Activated CD4-positive, alpha-beta T cell treated with anti-CD3 and anti-CD28 coated beads, Interleukin-2, amount 10 ng/mL, durations not matched to agents 7 days and 5 days (primary cell): ENCODE measurements at places on chromosomes 2 and 18. TPM values are rescaled to one million over a fixed set of nuclear protein-coding genes. Genes with fewer than 3 reads are reported as not detected.
A peak's percentile ranks its signal among the peaks of the same experiment; 100 is the strongest.

DNA sequence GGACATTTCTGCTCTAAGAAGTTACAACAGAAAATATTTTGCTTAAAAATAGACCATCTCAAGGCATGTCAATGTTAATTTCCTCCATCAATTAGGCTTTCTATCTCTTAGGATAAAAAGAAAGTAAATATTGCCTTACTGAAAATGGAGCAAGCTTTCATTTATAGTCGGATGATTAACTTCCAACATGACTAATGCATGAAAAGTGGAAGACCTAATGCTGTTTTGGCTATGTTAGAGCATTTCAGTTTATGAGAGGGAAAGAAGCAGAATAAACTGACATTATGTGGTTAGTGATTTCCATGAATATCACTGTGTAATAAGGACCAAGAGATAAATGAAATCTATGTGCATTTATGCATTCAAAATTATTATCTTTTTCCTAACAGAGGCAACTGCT, 475.2 kb upstream of the UBE2E3 start:
- H3K27ac ChIP-seq, result no peak overlapping the region
- no peak for DNase-seq
- H3K4me1 ChIP-seq, result no peaks in the 10 kb centered on the region
- H3K36me3 ChIP-seq, result no peaks in the 10 kb centered on the region

GRCh38 chr2:46435796-46436360, 43.5 kb upstream of the TMEM247 start:
- H3K27ac ChIP-seq, result no peak overlapping the region
- peaks cover 3% of the 10 kb centered on the region for H3K27me3 ChIP-seq
- DNase-seq, result no peak
- H3K36me3 ChIP-seq, result no peaks in the 10 kb centered on the region

Gene GATA6
- total RNA-seq, result not detected

Gene MARCHF7
- total RNA-seq, result 75.7 TPM

Gene IL1RL2
- not detected for total RNA-seq

Gene VIT
- total RNA-seq, result not detected

DNA sequence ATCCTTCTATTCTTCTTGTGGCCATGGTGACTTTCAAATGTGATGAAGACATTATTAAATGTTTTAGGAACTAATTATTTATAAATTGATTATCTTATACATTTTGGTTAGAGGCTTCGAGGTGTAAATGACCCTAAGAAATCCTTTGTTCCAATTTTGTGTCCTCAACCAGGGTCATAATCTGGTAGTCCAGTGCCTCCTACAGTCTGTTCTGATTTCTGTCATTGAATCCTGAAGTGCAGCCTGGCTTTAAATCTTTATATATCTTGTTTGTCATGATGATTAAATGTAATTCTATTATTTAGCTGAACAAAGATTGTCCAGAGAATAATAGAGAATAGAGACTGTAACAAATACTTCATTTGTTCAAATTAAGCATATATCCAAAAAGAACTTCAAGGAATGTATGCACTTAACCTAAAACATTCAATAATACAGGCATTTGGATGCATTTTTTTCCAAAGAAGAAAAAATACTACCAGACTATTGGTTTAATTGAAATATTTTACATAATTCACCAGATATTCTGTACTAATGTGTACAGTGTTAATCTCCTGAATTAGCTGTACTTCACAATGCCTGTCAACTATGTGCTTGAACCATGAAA, 89.8 kb downstream of the PRPF40A start:
- peaks cover 3% of the 10 kb centered on the region for H3K27me3 ChIP-seq
- no peak for DNase-seq
- no peak overlapping the region for H3K4me3 ChIP-seq
- H3K36me3 ChIP-seq, result no peaks in the 10 kb centered on the region
- no peak overlapping the region for H3K27ac ChIP-seq

DNA sequence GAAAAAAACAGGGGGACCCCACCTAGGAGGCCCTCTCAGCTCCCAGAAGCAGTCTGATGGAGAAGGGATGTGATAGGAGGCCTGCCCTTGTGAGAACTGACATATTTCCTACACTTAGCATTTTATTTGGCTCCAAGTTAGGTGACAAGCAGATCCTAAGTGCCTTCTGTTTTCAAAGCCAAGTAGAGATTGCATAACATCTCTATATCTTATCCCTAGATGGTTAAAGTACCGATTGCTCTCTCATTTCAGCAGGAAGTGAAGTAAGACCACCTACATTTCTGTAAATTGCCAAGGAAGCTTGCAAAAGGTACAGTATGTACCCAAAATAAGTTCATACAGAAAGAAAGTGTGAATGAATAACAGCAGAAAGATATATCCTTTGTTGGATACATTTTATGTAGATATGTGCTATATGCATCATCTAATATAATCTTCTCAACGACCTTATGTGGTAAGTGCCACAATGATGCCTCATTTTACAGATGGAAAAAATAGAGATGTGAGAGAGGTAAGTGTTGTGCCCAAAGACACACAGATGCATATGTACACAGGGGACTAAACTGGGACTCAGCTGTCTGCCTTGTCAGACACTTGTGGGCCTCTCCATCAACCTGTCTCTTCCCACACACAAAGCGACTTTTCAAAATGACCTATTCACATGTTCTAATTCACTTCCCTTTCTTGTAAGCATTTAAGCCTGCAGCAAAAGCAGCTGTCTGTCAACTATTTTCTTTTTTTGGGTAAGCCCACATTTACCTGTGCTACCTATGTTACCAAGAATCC, 38.9 kb downstream of the DHRS9 start:
- H3K27ac ChIP-seq, result peak overlapping the region; percentile 81
- H3K4me1 ChIP-seq, result peaks cover 56% of the 10 kb centered on the region
- peaks cover 8% of the 10 kb centered on the region for H3K36me3 ChIP-seq

Gene HTRA2
- 41.6 TPM for total RNA-seq

DNA sequence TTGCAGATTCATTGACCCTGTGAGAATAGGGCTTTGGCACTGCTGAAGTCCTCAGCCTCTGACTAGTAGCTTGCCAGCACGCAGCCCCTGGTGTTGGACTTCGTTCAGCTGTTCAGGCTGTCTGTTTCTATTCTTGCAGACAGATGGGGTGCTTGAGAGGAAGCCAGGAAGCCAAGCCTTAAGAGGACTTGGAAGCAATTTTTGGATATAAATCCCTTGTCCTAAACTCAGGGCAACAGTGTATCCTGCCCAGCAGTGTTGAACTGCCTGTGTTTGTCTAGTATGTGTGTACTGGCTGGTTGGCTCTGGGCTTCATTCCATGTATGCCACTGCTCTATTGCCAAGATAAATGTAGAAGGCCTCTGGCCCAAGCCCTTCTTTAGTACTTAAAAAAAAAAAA, 108.6 kb downstream of the COMMD1 start:
- H3K27me3 ChIP-seq, result no peaks in the 10 kb centered on the region
- no peak overlapping the region for H3K4me3 ChIP-seq
- no peaks in the 10 kb centered on the region for H3K36me3 ChIP-seq
- no peak overlapping the region for H3K27ac ChIP-seq
- peaks cover 4% of the 10 kb centered on the region for H3K4me1 ChIP-seq

DNA sequence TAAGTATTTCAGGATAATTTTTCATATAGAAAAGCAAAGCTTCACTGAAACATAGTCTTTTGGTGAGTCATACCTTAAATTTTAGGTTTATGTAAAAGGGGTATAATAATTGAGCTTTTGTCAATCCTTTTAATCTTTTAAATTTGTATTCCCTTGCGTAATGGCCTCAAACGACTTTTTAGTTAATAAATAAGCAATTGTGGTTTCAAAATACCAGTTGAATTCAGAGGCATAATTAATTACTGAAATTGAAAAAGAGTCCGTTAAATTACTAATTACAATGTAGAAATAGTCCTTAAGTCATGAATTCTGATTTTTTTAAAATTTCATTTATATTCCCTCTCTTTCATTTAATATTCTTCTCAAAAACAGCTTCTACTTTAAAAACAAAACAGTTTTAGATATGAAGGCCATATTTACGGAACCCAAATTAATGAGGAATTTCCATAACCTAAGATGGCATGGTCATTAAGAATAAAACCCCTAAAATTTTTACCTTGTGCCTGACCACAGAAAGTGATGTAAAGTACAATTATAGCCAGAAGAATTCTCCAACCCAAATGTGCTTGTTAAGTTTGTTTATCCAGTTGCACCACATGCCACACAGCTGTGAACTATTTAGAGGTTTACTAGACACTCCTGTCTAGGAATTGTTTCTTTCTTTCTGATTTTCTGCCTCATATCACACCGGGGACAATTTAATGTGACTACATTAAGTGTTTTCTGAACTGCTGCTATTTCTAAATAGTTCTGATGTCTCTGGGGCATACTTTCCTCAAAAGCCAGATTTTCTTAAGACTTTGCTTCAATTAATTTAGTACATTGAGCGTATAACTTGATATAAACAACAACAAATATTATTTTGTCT, 60.7 kb upstream of the ITGA4 start:
- peaks cover 30% of the 10 kb centered on the region for H3K4me1 ChIP-seq
- H3K4me3 ChIP-seq, result no peak overlapping the region
- no peaks in the 10 kb centered on the region for H3K27me3 ChIP-seq
- no peak for DNase-seq

DNA sequence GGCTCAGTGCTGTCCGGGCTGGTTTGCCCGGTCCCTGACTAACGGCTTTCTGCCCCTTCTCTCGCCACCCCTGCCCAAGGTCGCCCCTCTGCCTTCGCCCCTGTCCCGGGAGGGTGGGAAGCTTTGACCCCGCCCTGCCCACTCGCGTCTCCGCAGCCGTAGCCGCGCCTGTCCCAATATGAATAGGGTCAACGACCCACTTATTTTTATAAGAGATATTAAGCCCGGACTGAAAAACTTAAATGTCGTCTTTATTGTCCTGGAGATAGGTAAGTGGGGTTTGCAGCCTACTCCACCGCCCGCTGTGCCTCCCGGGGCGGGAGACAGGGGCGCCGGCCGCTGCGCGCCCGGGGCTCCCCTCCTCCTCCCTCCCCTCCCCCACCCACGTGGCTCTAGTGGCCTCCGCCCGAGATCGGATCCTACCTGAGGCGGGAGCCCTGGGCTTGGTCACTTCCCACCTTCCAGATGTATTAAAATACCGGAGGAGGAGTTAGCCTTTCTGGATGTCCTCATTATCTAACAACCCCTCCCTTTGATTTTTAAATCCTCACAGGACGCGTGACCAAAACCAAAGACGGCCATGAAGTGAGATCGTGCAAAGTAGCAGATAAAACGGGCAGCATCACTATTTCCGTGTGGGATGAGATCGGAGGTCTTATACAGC, 633 bp downstream of the NABP1 start:
- H3K36me3 ChIP-seq, result peaks cover 31% of the 10 kb centered on the region
- H3K4me3 ChIP-seq, result peak overlapping the region; percentile 99
- H3K27ac ChIP-seq, result peak overlapping the region; percentile 100
- H3K4me1 ChIP-seq, result peaks cover 64% of the 10 kb centered on the region
- peak; percentile 56 for DNase-seq

DNA sequence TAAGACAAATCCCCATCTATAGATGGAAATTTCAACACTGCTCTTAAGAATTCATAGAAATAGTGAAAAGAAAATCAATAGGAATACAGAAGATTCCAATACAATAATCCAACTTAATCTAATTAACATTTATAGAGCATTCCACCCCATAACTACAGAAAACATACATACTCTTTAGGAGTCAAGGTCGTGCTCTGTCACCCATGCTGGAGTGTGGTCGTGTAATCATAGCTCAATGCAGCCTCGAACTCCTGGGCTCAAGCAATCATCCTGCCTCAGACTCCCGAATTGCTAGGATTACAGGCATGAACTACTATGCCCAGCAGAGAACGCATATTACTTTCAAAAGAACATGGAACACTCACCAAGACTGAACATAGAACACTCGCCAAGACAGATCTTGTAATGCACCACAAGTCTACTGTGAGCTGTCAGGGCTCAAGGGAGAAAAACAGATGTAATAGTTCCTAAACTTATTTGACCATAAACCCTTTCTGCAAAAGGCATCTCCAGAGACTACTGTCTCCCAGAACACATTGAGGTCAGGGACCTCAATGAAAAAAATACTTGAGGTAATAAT, 14.1 kb downstream of the MEMO1 start:
- no peak overlapping the region for H3K27ac ChIP-seq
- H3K4me3 ChIP-seq, result no peak overlapping the region
- H3K27me3 ChIP-seq, result no peaks in the 10 kb centered on the region
- no peak for DNase-seq
- H3K4me1 ChIP-seq, result peaks cover 49% of the 10 kb centered on the region
- peaks cover 18% of the 10 kb centered on the region for H3K36me3 ChIP-seq
